Stimulated activated CD8-positive, alpha-beta memory T cell treated with anti-CD3 and anti-CD28 coated beads, Interleukin-12 subunit alpha, Interleukin-12 subunit beta, amount 100 ng/mL, for 1 hour (primary cell): ENCODE measurements at places on chromosomes 1 and 21.

DNA sequence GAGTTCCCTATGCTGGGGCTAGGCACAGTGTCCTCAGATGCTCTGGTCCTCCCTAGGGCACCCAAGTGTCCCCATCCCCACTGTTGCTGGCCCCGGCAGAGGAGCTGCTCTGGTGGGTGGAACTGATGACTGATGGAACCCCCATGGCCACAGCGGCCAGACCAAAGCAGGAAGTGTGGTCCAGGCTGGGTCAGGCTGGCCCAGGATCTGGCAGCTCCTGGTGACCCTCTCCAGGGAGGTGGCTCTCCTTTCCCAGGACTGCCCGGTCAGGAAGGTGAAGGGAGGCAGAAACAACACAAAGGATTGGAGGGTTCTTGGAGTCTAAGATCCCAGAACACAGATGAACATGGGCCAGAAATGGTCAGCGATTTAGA is 1.1 kb downstream of the NKAIN1 start:
- DNase-seq = no peak

GRCh38 chr1:234626391-234626790 is 16.4 kb upstream of the IRF2BP2 start:
- no peak for DNase-seq

- DNase-seq = no peak
These were observed 46.3 kb upstream of the IRF2BP2 start for GRCh38 chr1:234656070-234656895.

GRCh38 chr1:178630417-178630816 is 94.6 kb upstream of the RALGPS2 start:
- DNase-seq = no peak

DNA sequence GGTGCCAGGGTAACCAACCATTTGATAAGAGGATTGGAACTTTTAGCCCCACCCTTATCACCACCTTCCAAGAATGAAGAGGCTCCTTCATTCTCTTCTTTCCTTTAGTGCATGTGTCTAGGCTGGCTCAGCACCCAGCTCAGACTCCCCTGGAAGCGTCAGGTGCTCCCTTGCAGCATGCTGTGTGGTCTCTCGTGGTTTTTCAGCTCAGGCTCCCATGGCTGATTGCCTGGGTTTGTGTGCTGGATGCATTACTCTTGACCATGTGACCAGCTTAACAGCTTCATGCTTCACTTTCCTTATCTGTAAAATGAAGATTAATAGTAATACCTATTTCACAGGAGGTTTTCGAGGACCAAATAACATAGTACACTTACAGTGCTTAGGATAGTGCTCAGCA is 198.4 kb downstream of the HHAT start:
- DNase-seq = no peak

- no peak for DNase-seq
These were observed 9.9 kb upstream of the NADK start for GRCh38 chr1:1788136-1788535.

DNA sequence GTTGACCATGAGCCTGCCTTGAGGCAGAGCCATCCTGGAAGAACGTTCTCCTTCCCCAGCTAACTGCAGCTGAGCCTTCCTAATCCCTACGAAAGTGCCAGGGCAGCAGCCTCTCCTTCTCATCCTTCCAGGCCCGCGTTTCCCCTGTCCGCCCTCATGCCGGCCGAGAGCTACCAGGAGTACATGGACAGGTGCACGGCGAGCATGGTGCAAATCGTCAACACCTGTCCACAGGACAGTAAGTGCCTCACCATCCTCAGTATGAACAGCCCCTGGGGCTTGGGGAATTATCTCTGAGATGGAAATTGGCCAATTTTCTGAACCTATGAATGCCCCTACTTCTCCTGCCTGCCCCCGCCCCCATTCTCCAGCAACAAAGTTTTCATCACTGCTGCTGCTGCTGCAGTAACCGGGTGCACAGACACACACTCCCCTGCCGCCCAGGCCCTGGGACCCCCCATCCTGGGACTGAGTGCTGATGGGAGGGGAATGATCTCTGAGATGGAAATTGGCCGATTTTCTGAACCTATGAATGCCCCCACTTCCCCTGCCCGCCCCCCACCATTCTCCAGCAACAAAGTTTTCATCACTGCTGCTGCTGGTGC is 39.6 kb downstream of the UBASH3A start:
- no peak for DNase-seq

- no peak for DNase-seq
These were observed 1379.1 kb upstream of the ADGRL4 start for GRCh38 chr1:80385650-80386049.

DNA sequence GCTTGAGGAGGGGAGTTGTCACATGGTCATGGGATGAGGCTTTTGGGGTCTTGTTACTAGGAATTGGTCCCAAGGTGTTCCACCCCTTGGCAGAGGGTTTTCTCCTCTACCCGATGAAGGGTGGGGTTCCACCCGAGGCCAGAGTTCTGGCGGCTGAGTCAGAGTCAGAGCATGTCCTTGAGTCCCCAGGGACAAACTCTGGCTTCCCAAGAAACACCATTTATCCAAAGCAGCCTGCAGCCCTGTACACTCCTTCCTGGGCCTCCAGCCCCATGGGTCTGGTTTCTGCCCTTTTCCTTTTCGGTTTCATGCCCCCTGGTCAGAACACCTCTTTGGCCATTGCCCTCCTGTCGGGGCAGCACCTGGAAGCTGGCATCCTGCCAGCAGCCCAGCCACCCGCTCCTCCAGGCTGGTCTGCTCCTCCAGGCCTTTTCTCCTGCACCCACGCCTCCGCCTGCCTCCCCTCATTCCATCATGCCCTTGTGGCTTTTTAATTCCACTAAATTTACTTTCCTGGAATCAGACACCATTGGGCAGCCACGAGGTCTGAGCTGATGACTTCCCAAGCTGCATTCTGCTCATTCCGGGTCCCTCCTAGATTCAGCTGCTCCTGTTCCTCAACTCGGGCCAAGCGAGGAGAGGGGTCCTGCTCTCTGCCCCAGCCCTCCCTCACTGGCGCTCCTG is 301.7 kb upstream of the VAMP3 start:
- DNase-seq = no peak

GRCh38 chr1:229027622-229028182 is 243.2 kb upstream of the RAB4A start:
- no peak for DNase-seq

DNA sequence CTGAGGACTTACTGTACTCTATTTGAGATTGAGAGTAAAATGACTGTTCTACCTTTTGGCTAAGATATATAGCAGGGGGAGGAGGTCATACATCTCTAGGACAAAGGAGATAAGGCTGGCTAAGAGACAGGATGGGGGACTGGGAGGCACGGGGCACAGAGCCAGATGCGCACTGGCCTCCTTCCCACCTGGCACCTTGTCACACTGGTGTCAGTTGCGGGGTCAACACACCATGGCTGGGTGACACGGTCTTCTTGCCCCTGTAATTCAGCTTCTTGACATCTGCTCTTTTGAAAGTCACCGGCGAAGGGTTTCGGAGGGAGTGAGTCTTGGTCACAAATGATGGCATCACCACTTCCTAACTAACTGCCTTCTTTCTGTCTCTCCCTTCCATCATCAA is 177.3 kb downstream of the ZSCAN20 start:
- DNase-seq = no peak

DNA sequence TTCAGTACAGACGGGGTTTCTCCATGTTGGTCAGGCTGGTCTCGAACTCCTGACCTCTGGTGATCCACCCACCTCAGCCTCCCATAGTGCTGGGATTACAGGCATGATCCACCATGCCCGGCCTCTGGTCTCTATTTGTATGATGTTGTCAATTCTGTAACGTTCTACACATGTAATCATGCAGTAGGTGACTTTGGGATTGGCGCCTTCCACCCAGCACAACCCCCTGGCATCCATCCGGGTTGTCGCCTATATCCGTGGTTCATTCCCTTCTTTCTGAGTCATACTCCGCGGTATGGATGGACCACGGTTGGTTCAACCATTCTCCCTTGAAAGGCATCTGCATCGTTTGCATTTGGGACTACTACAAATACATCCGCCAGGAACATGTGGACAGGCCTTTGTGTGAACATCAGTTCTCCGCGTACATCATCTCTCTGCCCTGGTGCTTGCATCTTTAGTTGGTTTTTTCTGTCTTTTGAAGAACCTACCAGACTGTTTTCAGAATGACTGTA is 72.1 kb downstream of the PDE9A start:
- no peak for DNase-seq

GRCh38 chr1:32900956-32901822 is at the start of gene TMEM54:
Gene TMEM54, minus strand, starts transcription at chr1:32901389. Its CDS starts 151 bp downstream, at chr1:32901238.
- DNase-seq = no peak

DNA sequence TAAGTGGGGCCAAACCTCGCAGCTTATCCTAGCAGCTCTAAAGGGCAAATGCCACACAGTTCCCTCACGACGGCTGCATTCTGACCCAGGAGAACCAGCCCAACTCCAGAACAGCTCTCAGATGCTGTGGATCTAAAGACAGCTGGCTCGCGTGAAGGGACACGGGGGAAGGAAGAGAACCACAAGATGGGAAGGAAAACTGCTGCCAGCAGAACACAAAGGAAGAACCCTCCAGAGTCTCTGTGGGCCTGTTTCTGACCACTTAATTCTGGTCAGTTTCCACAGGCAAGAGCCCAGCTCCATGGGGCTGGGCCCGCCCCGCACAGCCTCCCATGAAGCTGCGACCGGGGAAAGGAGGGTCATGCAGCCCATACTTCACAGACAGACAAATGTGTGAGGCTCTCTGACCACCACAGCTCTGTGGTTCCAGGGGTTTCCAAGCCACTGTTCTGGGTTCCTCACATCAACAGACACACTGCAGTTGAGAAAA is 61.1 kb downstream of the SLC45A1 start:
- no peak for DNase-seq

- no peak for DNase-seq
These were observed 3.8 kb downstream of the ZNF644 start for GRCh38 chr1:91018006-91018405.

GRCh38 chr1:87800006-87800405 is 471.3 kb downstream of the LMO4 start:
- no peak for DNase-seq

GRCh38 chr1:233020426-233020825 is 70.0 kb downstream of the NTPCR start:
- no peak for DNase-seq

DNA sequence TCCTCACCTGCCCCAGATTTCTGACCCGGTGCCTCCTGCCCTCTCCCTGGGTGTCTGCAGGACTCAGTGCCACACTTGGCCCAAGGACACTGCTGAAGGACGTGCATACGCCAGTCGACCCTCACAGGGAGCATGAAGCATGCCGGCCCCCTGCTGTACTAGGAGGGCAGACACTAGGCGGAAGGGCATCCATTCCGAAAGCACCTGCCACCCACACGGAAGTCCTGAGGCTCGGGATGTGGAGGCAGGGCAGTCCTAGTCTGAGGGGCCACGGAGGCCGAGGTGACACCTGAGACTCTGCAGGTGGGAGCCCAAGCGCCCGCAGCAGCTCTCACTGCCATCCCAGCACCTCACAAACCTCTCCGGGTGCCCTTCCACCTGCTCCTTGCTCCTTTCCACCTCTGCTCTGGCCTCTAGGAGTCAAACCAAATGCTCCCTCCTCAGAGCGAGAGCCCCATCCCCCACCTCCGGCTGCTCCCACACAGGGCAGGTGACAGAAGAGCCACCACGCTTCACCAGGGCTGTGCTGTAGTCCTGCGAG is 2.4 kb downstream of the NPHP4 start:
- no peak for DNase-seq

GRCh38 chr1:74343216-74343615 is 108.0 kb downstream of the TNNI3K start:
- no peak for DNase-seq

GRCh38 chr1:162326559-162326958 is 50.1 kb downstream of the SPATA46 start:
- no peak for DNase-seq

DNA sequence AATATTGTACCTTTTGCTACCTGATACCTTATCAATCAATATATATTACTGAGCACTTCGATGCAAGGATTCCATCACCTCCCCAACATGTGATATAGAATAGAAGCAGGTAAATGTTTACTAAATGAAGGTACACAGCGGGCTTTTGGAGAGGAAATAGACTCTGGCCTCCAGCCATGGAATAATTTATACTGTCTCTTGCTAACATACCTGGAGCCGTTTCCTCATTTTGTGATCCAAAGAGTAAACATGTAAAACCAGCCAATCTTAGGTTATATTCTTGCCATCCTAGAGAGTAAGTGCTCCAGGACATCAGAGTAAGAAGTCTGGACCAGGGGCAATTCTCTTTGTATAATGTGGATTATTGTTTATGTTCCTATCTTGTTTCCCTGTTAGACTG is 39.4 kb downstream of the NDUFS5 start:
- no peak for DNase-seq

GRCh38 chr1:180515857-180516388 is 13.5 kb upstream of the ACBD6 start:
- DNase-seq = peak; percentile 40

- DNase-seq = no peak
These were observed 212.0 kb upstream of the FAM78B start for GRCh38 chr1:166378805-166379204.

- DNase-seq = no peak
These were observed 47.4 kb downstream of the PTPRC start for GRCh38 chr1:198686069-198686728.

DNA sequence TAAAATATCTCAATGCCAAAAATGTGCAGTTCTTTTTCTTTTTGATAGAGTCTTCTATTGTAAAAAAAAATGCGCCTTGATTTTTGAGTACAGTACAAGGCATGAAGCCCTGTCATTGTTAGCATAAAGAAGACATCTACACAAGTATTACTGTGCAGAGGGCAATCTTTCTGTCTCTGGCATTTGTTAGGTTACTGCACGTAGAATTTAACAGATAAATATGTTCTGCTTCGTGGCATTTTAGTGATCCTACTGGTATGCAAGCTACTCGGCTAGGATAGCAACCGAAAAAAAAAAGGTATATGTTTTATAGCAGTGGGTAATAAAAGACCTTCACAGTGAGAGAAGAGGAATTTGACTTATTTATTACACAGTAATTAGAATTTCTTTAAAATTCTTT is 492.9 kb upstream of the ADGRL2 start:
- no peak for DNase-seq

GRCh38 chr1:10614377-10615225 is 139.9 kb downstream of the PEX14 start:
- no peak for DNase-seq

- no peak for DNase-seq
These were observed 286.9 kb upstream of the USP25 start for GRCh38 chr21:15442743-15443469.

- DNase-seq = no peak
These were observed 810 bp downstream of the ZBTB37 start for GRCh38 chr1:173869021-173869359.

DNA sequence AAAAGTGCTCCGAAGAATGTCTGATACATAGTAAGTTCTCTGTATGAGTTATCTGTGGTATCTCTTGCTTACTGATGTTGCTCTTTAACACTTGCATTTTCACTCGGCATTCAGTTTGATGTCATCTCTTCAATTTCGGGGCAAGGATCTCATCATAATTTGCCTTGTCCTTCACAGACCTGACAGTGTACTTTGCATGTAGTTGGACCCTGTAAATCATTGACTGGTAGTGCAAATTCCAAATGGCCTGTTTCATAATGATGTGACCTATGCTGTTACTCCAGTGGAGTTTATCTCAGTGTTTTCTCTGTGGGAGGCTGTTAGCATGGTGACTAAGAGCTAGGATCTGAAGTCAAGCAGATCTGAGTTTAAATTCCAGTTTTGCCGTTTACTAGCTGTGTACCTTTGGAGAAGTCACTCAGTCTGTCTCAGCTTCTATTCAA is 34.2 kb upstream of the ABCD3 start:
- DNase-seq = no peak
